Left ventricle myocardium superior (tissue), 1 donor: ENCODE measurements at places on chromosomes 16 and 17.
A peak's percentile ranks its signal among the peaks of the same experiment; 100 is the strongest.

GRCh38 chr17:36857698-36858097 lies 79.6 kb upstream of the LHX1 start:
- no peak for DNase-seq

DNA sequence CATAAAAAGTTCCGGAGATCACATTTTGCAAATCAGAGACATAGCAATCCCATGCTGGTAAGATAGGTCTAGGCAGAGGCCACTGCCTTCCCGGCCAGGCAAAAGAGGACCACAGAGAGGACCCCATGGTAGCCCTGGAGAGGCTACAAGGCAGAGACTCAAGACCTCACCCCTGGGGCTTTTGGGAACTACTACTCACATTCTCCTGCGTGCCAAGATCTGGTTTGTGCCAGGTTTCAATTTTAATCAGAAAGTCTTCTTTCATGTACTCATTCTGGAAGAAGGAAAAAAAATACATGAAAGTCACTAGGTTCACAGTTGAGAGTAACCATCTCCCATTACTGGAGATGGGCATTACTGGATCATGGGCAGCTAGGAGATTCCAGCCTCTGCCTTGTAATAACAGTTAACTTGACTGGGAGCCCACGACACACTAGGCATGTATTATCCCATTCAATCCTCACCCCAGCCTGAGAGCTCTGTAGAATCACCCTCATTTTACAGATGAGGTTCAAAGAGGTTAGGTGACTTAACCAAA lies 21.2 kb downstream of the PITPNA start:
- no peak for DNase-seq

GRCh38 chr17:55348749-55349354 lies 72.8 kb downstream of the MMD start:
- peak; percentile 56 for DNase-seq

- DNase-seq = no peak
These were observed at the start of gene ANKRD40CL for GRCh38 chr17:50767446-50767845. Gene ANKRD40CL (minus strand): TSS chr17:50767518. CDS start chr17:50766913, 605 bp downstream.

DNA sequence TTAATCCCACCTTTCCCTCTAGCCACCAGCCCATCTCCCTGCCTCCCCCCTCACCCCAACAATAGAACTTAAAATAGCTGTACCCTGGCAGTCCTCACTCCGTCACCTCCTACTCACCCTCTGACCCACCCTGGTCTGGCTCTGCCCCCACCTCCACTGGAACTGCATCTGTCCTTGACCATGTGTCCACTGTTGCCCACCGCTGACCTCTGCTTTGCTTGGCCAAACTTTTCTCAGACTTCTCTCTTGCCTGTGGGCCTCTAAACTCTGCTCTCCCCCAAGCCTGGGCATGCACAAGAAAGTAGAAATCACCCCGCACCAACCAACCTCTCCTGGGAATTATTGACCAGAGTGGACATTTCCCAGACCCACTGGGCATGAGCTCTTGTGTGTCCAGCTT lies 169.8 kb downstream of the WSCD1 start:
- DNase-seq = no peak

GRCh38 chr17:46822388-46822921 lies 4.0 kb upstream of the WNT3 start:
- DNase-seq = no peak

- no peak for DNase-seq
These were observed 154.3 kb upstream of the MED13 start for GRCh38 chr17:62219221-62219899.

DNA sequence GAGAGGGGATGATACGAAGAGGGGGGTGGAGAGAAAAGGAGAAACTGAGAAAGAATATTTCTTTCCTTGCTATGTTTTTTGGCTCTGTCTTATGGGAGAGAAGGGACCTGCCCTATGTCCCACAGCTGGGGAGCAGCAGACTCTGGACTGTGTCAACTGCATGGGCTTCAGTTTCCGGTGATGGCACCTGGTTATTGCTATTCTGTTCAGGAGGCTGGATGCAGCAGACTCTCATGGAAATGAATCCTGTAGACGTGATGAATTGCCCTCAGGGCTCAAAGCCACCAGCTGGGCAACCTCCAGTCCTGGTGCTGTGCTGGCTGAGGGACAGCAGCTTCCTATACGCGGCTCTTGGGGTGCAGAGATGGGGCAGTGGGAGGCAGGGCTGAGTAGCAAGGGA lies 121.2 kb downstream of the HAPSTR1 start:
- DNase-seq = no peak

GRCh38 chr17:38702916-38703741 lies 1.9 kb upstream of the MLLT6 start:
- peak; percentile 52 for DNase-seq

DNA sequence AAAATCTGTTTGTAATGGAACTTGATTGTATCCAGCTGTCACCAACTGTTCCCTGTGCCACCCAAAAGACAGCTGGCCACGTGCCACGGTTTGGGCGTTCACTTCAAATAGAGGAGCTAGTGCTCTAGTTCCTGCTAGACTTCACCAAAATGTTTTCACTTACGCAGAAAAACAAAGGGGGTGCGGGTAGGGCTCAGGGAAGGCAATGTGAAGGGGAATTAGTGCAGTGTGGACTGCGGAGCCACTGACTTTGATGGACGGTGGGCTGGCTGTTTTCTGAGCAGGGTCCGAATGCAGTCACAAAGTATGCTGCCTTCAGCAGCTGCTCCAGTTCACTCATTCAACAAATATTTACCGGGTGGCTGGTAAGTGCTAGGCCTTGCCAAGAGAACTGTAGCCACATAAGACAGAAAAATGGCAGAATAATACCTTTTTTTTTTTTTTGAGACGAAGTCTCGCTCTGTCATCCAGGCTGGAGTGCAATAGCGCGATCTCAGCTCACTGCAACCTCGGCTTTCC lies 7.6 kb upstream of the CYTH1 start:
- peak; percentile 92 for DNase-seq

- no peak for DNase-seq
These were observed 588.7 kb downstream of the CDH13 start for GRCh38 chr16:83215406-83216001.

GRCh38 chr17:38568274-38568673 lies 37.5 kb downstream of the SRCIN1 start:
- no peak for DNase-seq

- peak; percentile 24 for DNase-seq
These were observed 78.4 kb downstream of the ZNF778 start for GRCh38 chr16:89295915-89296314.

DNA sequence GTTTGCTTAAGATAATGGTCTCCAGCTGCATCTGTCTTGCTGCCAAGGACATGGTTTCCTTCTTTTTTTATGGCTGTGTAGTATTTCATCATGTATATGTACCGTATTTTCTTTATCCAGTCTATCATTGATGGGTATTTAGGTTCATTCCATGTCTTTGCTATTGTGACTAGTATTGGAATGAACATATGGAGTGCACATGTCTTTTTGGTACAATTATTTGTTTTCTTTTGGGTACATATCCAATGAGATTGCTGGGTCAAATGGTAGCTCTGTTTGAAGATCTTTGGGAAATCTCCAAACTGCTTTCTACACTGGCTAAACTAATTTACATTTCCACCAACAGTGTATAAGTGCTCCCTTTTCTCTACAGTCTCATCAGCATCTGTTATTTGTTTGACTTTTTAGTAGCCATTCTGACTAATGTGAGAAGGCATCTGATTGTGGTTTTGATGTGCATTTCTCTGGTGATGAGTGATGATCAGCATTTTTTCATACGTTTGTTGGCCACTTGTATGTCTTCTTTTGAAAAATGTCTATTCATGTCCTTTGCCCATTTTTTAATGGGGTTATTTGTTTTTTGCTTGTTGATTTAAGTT lies 66.2 kb downstream of the TNFRSF13B start:
- DNase-seq = no peak

GRCh38 chr16:87015021-87015420 lies 302.2 kb downstream of the C16orf95 start:
- no peak for DNase-seq

- peak; percentile 49 for DNase-seq
These were observed 57.2 kb upstream of the GSE1 start for GRCh38 chr16:85555719-85556455.

GRCh38 chr16:30535106-30535776 lies 583 bp upstream of the ZNF747 start:
- DNase-seq = no peak

DNA sequence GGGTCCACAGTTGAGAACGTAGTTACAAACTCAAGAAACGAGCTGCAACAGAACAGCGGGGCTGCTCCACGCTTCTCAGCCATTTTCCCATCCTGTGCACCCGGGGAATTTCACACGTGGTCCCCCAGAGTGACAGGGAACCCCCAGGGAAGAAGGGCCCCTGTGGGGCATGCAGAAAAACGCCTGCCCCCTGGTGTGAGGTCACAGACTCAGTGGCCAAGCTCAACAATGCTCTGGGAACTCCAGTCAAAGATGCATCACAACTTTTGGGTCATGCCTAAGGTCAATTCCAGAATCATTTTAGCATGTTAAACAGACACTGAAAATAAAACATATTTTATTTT lies 115.4 kb downstream of the ZNF778 start:
- DNase-seq = peak; percentile 24

- no peak for DNase-seq
These were observed 4.1 kb downstream of the MAP3K14 start for GRCh38 chr17:45312477-45313420.

DNA sequence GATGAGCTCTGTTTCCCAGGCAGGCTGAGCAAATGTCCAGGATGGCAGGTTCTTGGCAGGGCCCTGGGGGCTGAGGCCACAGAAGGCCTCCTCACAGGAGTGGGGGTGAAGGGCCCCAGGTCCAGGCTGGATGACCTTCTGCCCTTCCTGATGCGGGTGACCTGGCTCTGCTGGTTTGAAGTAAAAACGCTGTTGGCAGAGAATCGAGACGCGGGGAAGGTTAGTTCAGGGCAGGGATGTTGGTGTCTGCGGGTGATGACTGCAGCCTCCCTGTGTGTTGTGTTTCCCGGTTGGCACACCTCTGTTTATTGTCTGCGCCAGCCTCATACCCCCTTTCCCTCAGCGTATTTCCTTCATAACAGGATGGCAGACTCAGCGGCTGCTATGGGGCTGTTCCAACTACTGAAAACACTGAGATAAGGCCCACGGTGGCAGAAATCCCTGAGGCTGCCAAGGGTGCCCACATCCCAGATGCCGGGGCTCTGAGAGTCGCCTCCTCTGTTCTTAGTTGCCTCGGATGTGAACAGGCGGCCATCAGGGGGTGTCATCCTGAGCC lies 104.6 kb downstream of the METRNL start:
- peak; percentile 37 for DNase-seq

- no peak for DNase-seq
These were observed 151.9 kb downstream of the MSI2 start for GRCh38 chr17:57408071-57408811.

GRCh38 chr16:74297145-74297665 lies 591 bp downstream of the PSMD7 start:
- DNase-seq = no peak

DNA sequence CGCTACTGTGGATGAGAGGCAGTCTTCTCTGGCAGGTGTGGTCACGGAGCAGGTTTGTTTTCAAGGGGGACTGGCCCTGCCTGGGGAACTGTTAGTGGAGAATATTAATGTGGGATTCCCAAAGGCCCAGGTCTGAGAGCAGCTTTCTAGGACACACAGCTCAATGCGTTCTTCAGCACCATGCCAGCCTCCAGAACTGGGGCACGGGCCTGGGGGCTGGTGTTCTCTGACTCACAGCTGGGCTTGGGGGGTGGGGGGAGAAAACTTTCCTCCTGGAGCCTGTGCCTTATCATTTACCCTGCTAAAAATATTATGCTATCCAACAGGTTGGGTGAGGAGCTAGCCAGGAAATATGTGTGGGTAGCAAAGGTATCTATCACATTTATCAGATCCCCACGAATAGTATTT lies 13.5 kb upstream of the LHX1 start:
- no peak for DNase-seq

- no peak for DNase-seq
These were observed 541 bp downstream of the ZNF18 start for GRCh38 chr17:11996722-11997146.

DNA sequence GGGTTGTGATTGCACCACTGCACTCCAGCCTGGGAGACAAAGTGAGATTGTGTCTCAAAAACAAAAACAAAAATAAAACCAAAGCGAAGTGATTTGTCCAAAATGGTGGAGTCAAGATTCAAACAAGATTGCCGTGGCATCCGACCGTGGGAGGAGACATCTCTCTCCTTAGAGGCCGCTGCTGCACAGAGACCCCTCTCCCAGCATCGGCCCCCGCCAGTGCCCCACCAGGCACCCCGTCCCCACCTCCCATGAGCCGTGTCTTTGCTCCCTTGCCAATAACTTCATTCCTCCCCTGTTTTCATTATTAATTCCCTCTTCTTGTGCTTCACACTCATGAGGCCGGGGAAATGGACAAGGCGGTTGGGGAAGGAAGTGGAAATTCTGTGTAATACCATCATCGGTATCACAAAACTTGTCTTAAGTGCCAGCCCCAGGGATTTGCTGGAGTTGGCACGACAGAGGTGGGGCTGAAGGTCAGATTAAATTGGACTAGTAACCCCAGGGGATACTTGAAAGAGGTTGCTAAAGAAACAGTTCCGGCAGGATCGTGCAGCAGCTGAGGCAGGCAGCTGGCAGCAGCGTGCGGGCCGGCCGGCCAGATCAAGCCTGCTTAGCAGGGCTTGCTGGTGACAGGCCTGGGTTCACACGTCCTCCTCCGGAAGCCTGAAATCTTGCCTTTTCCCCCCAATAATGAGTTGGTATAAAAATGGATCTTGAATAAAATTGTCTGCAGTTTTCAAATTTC lies 66.8 kb downstream of the RTN4RL1 start:
- no peak for DNase-seq

GRCh38 chr17:65511316-65511715 lies 50.1 kb downstream of the AXIN2 start:
- DNase-seq = no peak

DNA sequence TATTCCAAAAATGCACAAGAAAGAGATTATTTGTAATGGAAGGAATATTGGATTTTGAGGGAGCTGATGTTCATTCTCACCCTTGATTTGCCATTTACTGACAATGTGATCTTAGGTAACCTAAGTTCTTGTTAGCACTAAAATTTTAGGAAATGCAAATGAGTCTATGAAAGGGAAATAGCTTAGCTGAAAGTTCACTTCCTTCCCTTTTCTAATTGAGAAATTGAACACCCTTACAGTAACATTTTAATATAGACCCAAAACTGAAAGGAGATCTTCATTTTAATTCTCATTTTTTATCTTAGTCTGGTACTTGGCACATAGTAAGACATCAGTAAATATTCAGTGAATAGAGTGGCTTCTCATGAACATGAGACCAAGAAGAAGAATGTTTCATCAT lies 10.9 kb upstream of the WSB1 start:
- DNase-seq = no peak

- peak; percentile 61 for DNase-seq
These were observed 41.8 kb downstream of the IL4R start for GRCh38 chr16:27355610-27356009.

- DNase-seq = no peak
These were observed 225.2 kb upstream of the MPHOSPH6 start for GRCh38 chr16:82395212-82395611.

- no peak for DNase-seq
These were observed 47.0 kb upstream of the FBXO47 start for GRCh38 chr17:39014044-39014794.
